ENCODE measurements at places on chromosomes 12 and 14.

GRCh38 chr12:6390084-6390799 lies 6.3 kb downstream of the LTBR start:
- DNase-seq: no peak

- no peak for DNase-seq
Observed at GRCh38 chr12:2341051-2341751, 288.4 kb downstream of the CACNA1C start.

- DNase-seq: no peak
Observed at GRCh38 chr12:11656550-11656949, 7.1 kb downstream of the ETV6 start.

DNA sequence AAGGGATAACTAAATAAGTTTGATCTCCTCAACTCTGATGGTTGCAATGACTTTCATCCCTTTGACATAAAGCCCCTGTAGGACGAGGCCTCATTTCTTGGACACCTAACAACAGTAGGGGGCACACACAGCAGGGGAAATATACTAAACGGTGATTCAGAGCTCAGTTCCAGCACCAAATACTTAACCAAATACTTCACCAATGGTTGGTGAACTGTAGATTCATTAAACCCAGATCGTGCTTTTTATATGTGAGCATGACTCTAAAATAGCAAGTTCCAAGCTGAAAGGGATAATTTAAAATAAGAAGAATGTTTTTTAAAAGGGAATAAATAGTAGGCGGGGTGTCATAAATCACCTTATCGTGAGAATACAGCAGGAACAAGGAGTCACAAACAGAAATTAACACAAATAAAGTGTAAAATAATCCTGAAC lies 53.2 kb downstream of the ATG2B start:
- DNase-seq: no peak

GRCh38 chr14:101355284-101355683 lies 206.0 kb upstream of the DIO3 start:
- no peak for DNase-seq

GRCh38 chr12:96412431-96412830 lies 12.2 kb upstream of the CDK17 start:
- DNase-seq: no peak

DNA sequence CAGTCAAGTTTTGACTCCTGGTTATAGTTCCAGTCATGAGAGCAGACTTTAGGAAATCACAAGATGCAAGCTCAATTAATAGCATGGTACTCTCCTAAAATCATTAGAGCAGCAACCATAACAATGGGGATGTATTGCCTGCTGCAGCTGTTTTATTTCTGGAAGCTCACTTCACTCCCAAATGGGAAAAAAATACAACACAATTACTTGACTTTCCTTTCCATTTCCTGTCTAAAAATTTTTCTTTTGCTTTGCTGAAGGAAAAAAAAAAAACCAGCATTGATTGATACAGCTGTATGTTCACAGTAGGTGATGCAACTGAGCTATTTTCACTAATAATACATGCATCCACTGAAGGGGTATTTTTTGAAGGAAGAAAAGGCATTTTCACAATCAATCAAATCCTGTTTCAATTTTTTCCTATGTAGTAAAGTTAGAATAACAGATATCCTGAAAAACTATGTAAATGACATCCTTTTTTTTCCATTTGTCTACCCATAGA lies 143.9 kb upstream of the NOVA1 start:
- no peak for DNase-seq

GRCh38 chr12:93996321-93996720 lies 152.1 kb upstream of the PLXNC1 start:
- no peak for DNase-seq

- no peak for DNase-seq
Observed at GRCh38 chr14:80768646-80769045, 172.9 kb downstream of the CEP128 start.

DNA sequence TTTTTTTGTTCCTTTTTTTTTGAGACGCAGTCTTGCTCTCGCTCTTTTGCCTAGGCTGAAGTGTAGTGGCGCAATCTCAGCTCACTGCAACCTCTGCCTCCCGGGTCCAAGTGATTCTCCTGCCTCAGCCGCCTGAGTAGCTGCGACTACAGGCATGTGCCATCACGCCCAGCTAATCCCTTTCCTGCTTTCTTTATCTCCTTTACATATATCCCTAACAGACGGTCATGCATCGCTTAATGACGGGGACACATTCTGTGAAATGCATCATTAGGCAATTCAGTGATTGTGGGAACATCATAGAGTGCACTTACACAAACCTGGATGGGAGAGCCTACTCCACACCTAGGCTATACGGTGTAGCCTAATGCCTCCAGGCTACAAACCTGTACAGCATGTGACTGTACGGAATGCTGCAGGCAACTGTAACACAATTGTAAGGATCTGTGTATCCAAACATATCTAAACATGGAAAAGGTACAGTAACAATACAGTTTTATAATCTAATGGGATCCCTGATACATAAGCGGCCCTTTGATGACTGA lies 32.8 kb downstream of the NOS1 start:
- no peak for DNase-seq

- DNase-seq: no peak
Observed at GRCh38 chr12:6834873-6835272, 5.9 kb upstream of the GNB3 start.

DNA sequence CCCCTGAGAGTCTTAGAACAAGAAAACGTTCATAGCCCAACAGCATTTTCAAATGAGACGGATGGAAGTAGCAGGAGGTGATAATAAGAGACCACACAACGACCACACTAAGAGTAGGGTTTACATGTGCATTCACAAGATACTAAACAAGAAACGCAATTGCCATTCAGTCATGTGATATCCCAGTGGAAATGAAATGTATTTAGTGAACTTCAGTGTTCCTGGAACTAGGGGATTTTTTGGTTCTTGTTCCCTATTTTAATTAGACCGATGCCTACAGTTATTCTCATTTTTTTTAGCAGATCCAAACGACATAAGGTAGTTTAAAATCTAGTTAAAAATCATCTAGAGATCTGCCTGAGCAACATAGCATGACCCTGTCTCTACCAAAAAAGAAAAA lies 150.0 kb downstream of the GPR65 start:
- no peak for DNase-seq

GRCh38 chr14:72801836-72802587 lies 91.9 kb downstream of the DPF3 start:
- DNase-seq: no peak

GRCh38 chr14:95216008-95216407 lies 58.7 kb upstream of the DICER1 start:
- DNase-seq: no peak

DNA sequence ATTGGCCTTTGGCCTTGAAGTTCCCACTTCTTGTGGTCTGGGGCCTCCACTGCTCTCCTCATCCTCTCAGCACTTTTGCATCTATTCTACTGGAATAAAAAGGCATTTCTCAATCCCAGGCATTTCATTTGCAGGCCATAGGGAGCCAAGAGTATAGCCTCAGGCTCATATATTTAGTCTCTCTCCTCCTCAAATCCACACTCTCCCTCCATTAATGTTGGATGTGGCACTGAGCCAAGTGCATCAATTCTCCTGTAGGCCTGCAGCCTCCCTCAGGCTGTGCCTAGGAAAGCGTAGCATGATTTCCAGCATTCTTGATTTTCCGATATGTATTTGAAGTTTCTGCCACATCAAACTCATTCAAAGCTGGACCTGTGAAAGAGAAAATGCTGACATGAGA lies 211.5 kb upstream of the CPNE8 start:
- no peak for DNase-seq

DNA sequence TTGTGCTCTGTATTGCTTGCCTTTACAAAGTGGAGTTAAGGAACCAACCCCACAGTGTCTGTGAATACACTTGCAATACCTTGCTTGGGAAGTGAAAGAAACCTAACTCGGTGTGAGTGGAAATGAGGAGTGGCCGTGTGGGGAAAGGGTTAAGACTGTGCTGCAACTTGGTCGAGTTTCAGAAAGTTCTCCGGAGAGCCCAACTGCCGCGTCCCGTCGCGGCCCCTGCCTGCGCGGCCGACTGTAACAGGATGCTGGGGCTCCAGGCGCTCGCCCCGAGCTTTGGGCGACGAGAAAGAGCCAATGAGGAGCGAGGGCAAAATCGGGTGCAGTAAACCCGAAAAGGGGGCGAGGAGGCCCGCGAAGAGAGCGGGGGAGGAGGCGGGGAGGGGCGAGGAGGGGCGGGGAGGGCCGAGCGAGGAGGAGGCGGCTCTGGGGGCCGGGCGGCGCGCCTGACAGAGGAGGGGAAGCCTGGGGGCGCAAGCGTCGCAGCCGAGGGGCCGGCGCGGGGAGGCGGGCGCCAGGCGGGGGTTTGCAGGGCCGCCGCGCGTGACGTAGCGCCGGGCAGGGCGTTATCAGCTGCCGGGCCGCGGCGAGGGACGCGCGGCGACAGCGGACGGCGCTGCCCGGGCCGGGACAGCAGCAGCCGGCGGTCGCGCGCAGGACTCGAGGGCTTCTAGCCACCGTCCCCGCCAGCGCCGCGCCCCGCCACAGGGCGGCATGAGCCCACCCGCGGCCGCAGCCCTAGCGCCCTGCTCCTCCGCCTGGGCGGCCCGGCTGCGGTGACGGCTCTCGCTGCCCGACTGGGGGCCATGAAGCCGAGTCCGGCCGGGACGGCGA lies at the start of gene DACT1:
TSS of gene DACT1 (plus strand) at position 572 of the 840 bp plus-strand sequence. CDS start at position 813, 241 bp downstream.
- DNase-seq: peak; percentile 43

DNA sequence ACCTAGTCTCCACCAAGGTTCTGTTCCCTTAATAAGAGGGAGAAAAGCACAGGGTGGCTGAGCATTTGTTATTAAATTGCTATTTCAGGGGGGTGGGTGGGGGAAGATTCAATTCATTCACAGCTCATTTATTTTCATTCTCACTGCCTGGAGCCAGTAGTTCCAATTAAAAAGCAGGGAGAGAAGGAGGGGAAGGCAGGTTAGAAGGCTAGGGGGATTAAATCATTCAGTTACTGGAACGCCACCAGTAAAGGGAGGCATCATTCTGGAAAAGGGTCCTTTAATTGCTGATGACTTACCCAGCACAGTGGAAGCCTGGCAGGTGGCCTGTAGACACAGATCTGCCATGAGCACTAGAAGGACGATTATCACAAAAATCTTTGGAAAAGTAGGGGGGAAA lies 47.4 kb downstream of the NIN start:
- no peak for DNase-seq

- DNase-seq: no peak
Observed at GRCh38 chr14:105469456-105470349, 4.9 kb upstream of the CRIP2 start.

- DNase-seq: no peak
Observed at GRCh38 chr14:98949481-98950135, 322.4 kb downstream of the BCL11B start.

DNA sequence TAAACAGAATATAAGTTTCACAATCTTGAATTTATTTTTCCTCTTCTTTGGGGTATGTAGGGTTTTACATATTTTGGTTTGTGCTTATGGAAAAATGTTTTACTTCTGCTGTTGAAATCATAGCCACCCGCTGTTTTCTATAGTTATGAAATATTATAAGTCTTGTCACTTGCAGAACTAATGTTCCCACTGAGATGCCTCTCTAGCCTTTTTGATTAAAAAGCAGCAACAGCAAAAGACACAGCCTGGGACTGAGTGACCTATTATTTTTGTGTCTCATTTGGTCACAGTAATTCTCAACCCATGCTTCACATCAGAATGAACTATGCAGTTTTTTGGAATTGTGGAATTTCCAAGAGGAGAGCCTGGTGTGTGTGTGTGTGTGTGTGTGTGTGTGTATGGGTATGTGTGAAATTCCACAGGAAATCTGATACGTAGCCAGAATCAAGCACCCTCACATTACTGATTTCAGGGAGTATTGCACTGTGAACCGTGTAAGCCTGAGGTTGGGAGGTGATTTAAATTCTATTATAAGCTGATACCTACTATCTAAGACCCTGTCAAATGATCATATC lies 55.7 kb upstream of the FRMD6 start:
- no peak for DNase-seq

DNA sequence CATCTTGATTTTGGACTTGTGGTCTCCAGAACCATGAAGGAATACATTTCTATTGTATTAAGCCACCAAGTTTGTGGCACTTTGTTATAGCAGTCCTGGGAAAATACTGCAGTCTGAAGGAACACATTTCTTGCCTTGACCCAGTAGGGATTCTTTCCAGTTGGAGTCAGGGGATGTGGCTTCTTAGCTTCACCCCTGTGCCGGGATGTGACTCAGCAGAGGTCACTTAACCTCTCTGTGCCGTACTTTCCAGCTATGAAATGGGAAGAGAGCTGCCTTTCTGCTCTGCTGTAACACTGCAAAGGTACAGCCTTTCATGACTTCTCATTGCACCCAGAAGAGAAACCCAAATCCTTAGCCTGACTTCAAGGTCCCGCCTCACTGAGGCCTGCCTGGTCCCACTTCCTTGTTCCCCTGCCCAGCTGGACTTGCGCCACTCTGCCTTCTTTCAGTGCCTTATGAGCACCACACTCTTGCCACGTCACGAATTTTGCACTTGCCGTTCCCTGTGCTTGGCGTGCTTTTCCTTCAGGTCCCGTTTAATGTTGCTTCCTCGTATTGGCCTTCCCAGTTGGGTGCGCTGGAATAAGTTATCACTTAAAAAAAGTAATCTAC lies 24.2 kb downstream of the CHST11 start:
- DNase-seq: no peak

GRCh38 chr12:98275131-98275475 lies 240.3 kb upstream of the TMPO start:
- no peak for DNase-seq

GRCh38 chr14:103281496-103282231 lies 52.4 kb upstream of the EIF5 start:
- DNase-seq: no peak

- DNase-seq: no peak
Observed at GRCh38 chr12:85821759-85822158, 14.4 kb downstream of the RASSF9 start.

DNA sequence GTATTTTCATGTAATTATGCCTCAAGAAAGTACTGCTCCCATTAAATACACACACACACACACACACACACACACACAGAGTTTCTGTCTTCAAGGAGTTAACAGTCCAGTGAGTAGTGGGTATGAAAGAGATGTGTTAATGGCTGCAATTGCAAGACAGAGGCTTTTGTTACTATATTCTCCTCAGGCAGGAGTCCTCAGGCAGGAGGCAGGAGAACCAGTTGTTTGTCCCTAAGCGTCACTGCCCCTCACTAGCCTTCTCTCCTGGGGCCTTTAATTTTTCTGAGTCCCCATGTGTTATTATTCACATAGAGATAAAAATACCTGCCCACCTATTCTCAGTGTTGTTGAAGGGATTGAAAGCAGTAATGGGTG lies 31.2 kb downstream of the DAD1 start:
- no peak for DNase-seq

All from stimulated activated CD4-positive, alpha-beta T cell treated with anti-CD3 and anti-CD28 coated beads, TNF-alpha, amount 100 ng/mL, for 48 hours (primary cell).